Activated CD8-positive, alpha-beta memory T cell treated with anti-CD3 and anti-CD28 coated beads for 1 hour (primary cell): ENCODE measurements at places on chromosomes 2 and 18.

DNA sequence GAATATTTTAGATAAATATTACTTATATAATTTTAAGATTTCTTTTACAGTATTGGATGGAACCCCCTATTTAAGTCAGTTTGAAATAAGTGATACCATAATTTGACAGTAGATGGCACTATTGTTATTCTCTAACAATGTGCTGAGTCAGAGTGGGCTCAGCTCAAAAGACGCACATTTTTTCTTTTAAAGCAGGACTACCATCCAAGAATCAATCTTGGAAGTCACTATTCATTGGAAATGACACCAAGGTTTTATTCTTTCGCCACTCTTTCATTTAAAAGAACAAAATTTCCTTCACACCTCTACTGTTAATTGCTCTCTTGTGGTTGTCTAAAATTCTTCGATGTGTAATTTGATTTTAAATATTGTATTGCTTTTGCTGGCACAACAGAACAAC lies 32.6 kb upstream of the SPAG16 start:
- DNase-seq = no peak

DNA sequence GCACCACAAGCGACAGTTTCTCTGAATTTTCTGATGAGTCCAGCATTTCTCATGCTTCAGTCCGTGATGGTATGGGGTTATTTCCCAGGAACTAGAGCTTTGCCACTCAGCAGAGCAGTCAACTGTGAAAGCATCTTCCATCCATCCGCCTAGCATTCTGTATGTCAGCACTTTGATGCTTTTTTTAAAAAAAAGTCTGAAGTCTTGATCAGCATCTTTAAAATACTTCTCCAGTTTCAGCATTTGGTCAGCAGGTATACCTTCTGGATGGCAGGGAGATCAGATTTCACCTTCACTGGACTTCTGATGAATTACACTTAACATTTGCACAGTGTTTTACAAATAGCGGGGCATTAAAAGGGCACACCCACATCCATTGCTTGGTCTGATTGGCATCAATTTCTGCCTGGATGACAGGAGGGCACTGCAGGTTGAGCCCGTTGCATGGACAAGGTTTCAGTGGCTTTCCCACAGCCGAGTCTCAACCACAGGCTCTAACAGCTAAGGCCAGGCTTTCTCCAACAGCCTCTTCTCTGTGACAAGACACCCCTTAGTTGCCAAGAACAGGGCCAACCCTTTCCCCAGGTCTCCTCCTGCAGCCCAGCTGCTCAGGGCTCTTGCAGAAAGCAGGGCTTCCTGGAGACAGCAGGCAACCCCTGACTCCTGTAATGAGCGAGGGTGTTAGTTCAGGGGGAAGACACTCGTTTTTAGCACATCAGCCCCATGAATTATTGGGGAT lies 54.0 kb downstream of the EMILIN2 start:
- DNase-seq = no peak

DNA sequence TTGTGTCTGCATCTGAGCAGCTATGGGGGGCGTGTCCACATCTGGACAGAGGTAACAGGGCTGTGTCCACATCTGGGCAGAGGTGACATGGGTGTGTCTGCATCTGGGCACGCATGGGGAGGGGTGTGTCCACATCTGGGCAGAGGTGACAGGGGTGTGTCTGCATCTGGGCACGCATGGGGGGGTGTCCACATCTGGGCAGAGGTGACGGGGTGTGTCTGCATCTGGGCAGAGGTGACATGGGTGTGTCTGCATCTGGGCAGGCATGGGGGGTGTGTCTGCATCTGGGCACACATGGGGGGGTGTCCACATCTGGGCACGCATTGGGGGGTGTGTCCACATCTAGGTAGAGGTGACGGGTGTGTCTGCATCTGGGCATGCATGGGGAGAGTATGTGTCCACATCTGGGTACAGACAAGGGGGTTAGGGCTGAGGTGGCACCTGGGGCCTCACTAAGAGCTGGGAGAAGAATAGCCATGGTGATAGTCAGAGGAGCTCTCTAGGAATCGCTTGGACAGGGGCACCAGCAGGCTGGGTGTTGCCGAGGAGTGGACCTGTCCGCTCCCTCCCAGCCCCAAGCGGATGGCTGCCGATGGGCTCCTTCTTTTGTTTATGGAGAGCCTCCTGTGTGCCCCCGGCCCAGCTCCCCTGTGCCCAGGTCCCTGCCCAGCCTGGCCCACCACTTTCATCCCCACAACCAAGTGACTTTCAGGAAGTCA lies 177.8 kb downstream of the EIPR1 start:
- no peak for DNase-seq

DNA sequence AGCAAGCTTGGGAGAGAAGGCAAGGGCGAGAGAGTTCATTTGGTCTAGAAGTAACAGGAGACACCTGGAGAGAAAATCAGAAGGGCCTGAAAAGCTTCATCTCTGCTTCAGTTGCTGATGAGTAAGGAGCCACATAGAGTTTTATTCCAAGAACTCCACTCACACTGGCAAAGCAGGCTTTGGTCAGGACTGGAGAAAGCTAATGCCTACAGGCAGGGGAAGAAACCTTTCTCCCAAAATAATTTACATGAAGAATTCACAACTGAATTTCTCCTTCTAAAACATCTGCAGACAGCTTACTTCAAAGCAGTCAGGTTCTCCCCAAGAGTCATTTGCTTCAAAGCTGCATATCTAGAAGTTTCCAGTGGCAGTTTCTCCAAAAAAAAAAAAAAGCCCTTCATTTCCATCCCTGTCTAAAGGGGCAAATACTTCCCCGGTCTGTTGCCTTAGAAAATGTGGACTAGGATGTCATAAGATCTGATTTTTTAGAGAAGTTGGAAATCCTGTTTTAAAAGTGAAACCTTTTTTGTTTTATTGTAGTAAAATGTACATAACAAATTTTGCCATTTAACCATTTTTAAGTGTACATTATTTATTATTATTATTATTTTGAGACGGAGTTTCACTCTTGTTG lies 46.3 kb downstream of the TMEM247 start:
- DNase-seq = no peak

DNA sequence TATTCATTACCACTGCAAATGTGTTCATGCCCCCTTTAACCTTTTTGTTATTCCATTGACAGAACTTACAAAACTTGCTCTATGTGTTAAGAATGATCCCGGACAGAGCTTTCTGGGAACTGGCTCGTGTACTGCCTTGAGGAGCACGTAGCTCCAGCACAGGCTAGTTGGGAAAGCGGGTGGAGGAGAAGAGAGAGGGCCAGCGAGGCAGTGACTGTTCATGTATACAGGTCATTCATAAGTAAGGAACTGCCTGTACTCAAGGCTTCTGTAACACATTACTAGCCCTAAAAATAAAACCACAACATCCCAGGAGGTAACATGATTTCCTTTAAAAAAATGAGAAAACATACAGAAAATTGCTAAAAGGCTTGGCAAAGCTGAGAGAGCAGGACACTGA lies 109.0 kb downstream of the STK39 start:
- DNase-seq = no peak
